NCI-H1092 treated with DMSO at 0.1 percent for 48 hours (cell line): ENCODE measurements at places on chromosomes 3 and 15.

- DNase-seq = no peak
These were observed 28.3 kb downstream of the LRIG1 start for GRCh38 chr3:66472313-66473134.

DNA sequence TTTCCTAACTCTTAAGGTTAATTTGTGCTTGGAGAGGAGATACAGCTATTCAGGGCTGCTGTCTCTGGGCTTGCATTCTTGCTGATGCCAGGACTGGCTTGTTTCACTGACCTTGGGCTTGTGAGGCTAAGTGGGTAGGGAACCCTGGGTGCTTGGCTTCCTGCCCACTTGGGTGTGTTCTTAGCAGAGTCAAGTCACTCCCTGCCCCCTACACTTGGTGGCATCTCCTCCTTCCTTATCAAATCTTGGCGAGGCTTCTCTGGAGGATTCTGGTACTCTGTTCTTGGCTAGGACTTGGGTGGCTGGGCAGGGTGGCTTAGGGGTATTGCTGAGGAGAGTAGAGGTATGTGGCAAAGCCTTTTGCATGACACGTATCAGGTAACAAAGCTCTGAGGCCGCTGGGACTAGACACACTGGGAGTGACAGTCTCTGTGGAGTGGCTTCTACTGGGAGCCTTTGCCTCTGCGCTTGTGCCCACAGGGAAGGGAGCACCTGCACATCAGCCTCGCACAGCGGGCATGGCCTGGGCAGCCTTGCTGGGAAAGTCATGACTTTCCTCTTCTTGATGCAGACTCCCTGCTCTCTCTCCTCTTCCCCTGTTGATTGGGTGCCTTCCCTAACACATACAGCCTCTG, 41.8 kb downstream of the CHCHD6 start:
- DNase-seq = no peak

DNA sequence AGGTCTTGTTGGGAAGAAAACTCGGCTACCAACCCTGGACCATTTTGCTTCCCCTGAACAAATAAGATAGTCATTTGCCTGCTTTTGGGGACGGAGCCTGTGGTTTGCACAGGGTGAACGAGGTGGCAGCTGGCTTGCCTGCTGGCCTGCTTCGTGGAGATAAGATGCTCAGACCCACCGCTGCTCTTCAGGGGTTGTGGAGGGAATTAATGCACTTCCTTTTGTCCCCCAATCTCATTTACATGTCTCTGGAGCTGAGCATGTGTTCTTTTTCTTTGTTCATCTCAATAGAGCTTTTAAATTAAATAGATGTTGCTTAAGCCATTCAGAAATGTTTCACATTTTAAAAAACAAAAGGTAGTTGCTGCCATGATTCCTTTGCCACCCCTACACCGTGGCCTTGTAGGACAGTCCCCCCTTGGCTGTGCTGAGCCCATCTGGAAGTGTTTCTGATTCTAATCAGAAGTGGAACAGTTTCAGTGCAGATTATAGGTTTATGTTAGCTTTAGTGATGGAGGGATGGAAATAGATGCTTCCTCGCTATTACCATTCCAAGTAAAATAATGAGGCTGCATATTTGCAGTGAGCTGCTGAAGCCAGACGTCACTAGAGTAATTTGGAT, 25.6 kb downstream of the APBA2 start:
- DNase-seq = no peak

DNA sequence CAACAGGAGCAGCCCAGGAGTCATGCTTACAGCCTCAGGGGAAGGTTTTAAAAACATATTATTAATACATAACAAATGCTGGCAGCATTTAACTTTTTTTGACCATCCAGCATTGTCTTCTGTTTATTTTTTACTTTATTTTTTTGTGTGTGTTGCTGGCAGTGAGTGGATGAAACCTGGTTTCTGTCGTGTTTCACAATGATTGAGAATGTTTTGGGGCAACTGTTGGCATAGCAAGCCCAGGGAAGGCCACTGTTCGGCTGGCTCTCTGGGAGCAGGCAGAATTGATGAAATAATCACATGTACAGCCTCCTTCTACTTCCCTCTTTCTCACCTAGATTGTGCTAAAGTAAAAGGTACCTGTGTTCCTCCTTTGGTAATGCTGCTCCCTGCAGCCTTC, 190.2 kb downstream of the NR1D2 start:
- DNase-seq = no peak

DNA sequence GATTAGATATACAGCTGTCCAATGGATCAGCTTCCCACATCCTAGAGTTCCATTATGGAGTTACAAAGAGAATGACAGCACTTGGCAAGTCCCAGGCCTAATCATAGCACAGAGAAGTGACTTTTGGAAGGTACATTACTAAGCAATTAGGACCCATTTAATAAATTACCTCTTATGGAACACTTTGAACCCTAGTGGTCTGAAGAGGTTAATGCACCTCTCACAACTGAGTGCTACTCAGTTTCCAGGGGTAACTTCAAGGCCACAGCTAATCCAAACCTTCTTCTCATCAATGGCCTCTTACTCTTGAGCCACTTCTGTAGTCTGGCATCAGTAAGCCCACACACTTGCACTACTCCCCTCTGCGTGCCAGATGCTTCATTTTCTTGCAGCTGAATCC, 34.9 kb upstream of the MEIS2 start:
- DNase-seq = peak; percentile 29

- no peak for DNase-seq
These were observed 875 bp upstream of the HLTF start for GRCh38 chr3:149087208-149087607.

DNA sequence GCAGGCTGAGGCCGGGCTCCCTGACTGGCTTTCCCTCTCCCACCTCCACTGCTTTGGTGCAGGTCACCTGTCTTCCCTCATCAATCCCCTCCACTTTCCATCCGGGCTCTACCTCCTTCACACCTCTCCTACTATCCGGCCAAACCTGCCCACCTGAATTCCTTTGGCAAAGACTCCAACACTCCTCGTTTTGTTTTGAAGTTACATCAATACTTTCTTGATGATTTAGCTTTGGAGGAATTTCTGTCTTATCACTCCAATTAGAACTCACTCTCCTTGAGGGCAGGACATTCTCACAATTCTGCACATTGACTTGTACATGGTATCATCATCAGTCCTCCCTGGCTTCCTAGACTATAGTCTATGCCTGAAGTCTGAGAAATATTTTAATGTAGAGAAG, 20.4 kb downstream of the LDHAL6B start:
- DNase-seq = no peak

GRCh38 chr3:119343719-119344118, 49.5 kb downstream of the ARHGAP31 start:
- no peak for DNase-seq

DNA sequence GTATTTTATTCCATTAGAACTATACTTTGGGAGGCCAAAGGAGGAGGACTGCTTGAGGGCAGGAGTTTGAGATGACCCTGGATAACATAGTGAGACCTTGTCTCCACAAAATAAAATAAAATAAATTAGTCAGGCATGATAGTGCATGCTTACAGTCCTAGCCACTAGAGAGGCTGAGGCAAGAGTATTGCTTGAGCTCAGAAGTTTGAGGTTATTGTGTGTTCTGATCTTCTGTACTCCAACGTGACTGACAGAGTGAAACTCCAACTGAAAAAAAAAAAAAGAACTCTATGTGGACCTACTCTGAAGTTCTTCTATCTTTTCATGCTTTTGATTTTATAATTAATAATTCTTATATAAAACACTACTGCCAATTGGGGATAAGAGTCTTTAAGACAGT, 1560.0 kb upstream of the GBE1 start:
- DNase-seq = no peak

- no peak for DNase-seq
These were observed 21.4 kb downstream of the CCDC12 start for GRCh38 chr3:46955157-46955556.

- DNase-seq = no peak
These were observed 1267.6 kb downstream of the OTOL1 start for GRCh38 chr3:162764051-162764807.

DNA sequence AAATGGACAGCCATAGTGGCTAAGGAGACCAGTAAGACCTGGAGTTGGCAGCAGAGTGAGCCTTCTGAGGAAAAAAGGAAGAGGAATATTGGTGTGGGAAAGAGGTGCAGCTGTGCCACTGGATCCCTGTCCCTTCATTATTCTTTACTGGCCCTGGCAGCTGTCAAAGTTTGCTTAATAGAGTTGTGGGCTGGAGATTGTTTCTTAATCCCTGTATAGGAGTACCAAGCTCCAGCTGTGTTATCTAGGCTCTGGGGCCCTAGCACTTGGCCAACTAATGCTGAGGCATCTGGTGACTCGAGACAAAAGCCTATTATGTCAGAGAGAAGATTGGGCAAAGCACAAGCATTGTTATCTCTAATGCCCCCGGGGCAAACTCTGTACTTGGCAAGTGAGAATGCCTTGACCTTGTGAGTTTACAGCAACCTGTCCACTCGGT, 61.4 kb downstream of the ZNF609 start:
- DNase-seq = no peak

- DNase-seq = no peak
These were observed 29.4 kb upstream of the XCR1 start for GRCh38 chr3:46056686-46057085.

GRCh38 chr3:152264378-152264777, 4.4 kb upstream of the MBNL1 start:
- DNase-seq = no peak

GRCh38 chr3:105904251-105904650, 35.4 kb upstream of the CBLB start:
- no peak for DNase-seq

- no peak for DNase-seq
These were observed 10.4 kb upstream of the ACAP2 start for GRCh38 chr3:195453236-195453635.

DNA sequence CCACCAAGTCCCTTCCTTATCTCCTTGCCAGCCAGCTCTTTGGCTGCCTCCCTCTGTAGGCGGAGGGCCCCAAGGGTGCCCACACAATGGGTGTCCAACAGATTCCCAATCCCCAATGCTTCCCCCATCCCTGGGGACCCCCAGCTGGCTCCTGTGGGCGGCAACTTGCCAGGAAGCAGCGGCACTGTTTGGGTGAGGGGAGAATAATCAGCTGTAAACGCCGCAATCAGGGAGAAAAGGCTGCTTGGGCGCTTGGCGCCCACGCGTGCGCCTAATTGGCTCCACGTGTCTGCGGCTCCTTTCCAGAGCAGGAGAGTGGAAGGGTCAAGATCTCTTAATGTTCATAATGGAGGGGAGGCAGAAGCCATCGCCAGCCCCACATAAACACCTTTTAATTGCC, 67.9 kb upstream of the TMEM115 start:
- DNase-seq = peak; percentile 57

- no peak for DNase-seq
These were observed 32.0 kb upstream of the MANF start for GRCh38 chr3:51353131-51353530.

GRCh38 chr15:48025118-48025517, 95.7 kb upstream of the SLC24A5 start:
- no peak for DNase-seq

DNA sequence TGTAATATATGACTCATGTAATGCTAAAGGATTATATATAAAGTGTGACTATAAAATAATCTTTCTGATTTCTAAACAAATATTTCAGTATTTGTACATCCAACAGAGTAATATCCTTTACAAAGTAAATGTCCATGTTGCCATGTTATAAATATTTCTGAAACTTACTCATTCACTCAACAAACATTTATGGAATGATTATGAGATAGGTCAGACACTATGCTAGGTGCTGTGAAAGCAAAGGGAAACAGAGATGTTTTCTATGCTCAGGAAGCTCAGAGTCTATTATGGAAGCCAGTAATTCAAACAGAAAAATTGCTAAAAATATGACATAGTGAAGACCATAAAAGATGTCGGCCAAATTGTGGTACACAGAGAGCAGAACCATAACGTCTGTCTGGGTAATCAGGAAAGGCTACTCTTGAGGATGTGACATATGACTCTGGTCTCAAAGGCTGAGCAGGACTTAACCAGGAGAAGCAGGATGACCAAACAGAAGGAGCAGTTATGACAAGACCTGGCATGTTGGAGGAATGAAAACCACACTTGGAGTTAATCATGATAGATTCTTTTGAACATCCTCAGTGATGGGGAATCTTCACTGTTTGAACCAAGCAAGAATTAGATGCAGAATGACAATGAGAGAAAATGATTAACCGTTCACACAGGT, 39.0 kb upstream of the MYO5C start:
- DNase-seq = no peak

DNA sequence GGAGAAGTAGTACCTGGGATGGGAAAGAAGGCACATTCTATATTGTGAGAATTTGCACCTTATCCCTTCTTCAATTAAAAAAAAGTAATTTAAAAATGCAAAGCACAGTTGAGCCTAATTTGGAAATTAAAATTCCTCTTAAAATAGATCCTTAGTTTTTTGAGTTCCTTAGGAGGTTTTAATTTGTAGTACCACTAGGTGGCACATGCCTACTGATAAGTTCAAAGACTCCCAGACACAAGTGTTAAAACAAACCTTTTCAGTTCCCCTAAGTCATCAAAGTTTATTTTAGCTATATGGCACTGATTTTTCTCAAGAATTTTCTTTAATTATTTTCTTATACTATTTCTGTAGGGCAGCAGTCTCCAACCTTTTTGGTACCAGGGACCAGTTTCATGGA, 127.6 kb upstream of the AZI2 start:
- peak; percentile 43 for DNase-seq

DNA sequence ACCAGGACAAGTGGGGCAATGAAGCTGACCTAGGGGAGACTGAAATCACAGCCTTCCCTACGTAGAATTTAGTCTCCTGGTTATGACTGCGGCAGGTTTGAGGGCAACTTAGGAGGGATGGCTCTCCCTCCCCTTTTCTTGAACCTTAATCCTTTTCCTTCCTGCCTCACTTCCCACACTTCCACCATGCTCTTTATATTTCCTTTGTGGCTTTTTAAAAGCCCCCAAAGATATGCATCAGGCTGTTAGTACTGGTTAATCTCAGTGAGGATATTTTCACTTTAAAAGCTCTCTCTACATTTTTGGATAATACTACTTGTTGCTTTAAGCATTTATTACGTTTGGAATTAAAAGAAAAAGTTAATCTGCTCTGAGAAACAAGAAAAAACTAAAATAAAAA, 339.2 kb downstream of the SOX2 start:
- DNase-seq = no peak

DNA sequence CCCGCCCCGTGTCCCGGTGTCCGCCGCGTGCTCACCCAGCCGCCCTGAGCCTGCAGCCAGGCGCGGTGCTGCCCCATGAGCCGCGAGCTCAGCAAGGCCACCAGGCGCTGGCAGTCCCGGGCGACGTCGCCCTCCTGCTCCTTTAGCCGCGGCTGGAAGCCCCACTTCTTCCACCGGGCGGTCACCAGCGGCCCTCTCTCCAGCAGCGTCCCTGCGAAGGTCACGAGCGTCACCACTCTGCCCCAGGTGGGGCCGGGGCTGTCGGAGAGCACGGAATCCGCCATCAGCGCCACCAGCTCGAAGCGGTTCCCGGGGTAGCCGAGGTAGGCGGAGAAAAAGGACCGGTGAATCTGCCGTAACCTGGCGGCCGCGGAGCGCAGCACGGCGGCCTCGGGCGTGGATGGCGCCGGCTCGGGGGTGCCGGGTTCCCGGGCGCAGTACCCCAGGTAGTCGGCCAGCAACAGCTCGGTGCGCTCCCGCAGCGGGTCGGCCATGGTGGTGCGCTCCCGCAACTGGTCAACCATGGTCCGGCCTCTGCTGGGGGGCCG, 298 bp downstream of the BCL2L10 start:
- peak; percentile 6 for DNase-seq
